ENCODE measurements at places on chromosomes 5 and 9. TPM values are rescaled to one million over a fixed set of nuclear protein-coding genes. Genes with fewer than 3 reads are reported as not detected.

Gene SLC22A4
- 1.8 TPM for total RNA-seq

Gene MTREX
- 65.8 TPM for total RNA-seq

Gene SPINK6
- not detected for total RNA-seq

Gene SPINK5
- 664 TPM for total RNA-seq

Gene FOXD4L3
- not detected for total RNA-seq

Gene GDF9
- total RNA-seq = 0.44 TPM
